ENCODE measurements at places on chromosomes 6 and 20.

DNA sequence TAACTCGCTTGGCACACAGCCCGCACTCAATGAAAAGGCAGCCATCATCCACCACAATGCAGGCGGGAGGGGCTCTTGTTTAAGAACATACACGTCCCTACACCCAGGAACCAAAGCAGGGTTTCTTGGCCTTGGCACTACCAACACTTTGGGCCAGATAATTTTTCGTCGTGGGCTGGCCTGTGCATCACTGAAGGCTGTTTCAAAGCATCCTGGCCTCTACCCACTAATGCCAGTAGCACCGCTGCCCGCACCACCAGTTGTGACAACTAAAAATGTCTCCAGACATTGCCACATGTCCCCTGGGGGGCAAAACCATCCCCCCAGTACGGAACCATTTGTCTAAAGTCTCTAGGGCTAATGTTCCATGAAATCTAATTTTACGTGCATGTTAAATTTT lies 13.0 kb downstream of the UQCC2 start:
- no peaks in the 10 kb centered on the region for H3K27me3 ChIP-seq
- no peak overlapping the region for H3K27ac ChIP-seq
- peaks cover 20% of the 10 kb centered on the region for H3K4me1 ChIP-seq
- no peak for DNase-seq
- no peak overlapping the region for H3K4me3 ChIP-seq

GRCh38 chr20:17617212-17617867 lies 47.5 kb downstream of the DSTN start:
- no peaks in the 10 kb centered on the region for H3K27me3 ChIP-seq
- no peaks in the 10 kb centered on the region for H3K4me1 ChIP-seq
- no peak overlapping the region for H3K27ac ChIP-seq

- no peaks in the 10 kb centered on the region for H3K4me1 ChIP-seq
- H3K27ac ChIP-seq: no peak overlapping the region
- H3K4me3 ChIP-seq: peak overlapping the region; percentile 62
- H3K36me3 ChIP-seq: no peaks in the 10 kb centered on the region
Measured at GRCh38 chr6:28658475-28659249, 133.0 kb downstream of the GPX5 start.

GRCh38 chr6:89360415-89360999 lies 8.0 kb upstream of the UBE2J1 start:
- no peaks in the 10 kb centered on the region for H3K36me3 ChIP-seq
- peaks cover 64% of the 10 kb centered on the region for H3K4me1 ChIP-seq
- no peak for DNase-seq
- no peaks in the 10 kb centered on the region for H3K27me3 ChIP-seq

DNA sequence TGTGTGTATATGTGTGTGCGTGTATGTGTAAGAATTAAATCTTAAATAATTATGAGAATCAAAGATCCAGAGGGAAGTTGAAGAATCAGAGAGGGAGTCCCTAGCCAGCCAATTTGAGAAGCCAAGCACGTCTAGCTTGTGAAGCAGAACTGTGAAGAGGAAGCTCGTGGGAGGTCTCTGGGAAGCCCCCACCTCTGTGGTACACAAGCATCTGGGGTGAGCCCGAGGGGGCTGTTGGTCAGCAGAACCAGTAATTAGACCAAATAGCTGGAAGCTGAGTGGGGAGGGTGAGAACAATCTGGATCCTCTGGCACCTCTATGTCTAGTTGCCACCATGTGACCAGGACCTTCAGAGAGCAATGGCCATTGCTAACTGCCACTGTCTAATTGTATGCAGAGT lies 310.0 kb upstream of the PRND start:
- H3K4me3 ChIP-seq: no peak overlapping the region
- DNase-seq: no peak
- no peaks in the 10 kb centered on the region for H3K36me3 ChIP-seq
- H3K27me3 ChIP-seq: no peaks in the 10 kb centered on the region
- H3K27ac ChIP-seq: no peak overlapping the region

GRCh38 chr20:15563836-15564235 lies 1009.4 kb downstream of the KIF16B start:
- no peak for DNase-seq
- no peaks in the 10 kb centered on the region for H3K36me3 ChIP-seq
- H3K27ac ChIP-seq: no peak overlapping the region
- H3K4me3 ChIP-seq: no peak overlapping the region
- H3K27me3 ChIP-seq: no peaks in the 10 kb centered on the region

GRCh38 chr20:62795023-62795761 lies 1.1 kb upstream of the MRGBP start:
- peak overlapping the region; percentile 71 for H3K27ac ChIP-seq
- DNase-seq: no peak
- H3K4me3 ChIP-seq: peak overlapping the region; percentile 76
- H3K36me3 ChIP-seq: peaks cover 5% of the 10 kb centered on the region

- no peak overlapping the region for H3K4me3 ChIP-seq
- no peak overlapping the region for H3K27ac ChIP-seq
- no peak for DNase-seq
Measured at GRCh38 chr6:139308286-139308916, 16.6 kb upstream of the TXLNB start.

- H3K27ac ChIP-seq: no peak overlapping the region
- no peak for DNase-seq
Measured at GRCh38 chr6:8785223-8785622, 349.9 kb upstream of the SLC35B3 start.

DNA sequence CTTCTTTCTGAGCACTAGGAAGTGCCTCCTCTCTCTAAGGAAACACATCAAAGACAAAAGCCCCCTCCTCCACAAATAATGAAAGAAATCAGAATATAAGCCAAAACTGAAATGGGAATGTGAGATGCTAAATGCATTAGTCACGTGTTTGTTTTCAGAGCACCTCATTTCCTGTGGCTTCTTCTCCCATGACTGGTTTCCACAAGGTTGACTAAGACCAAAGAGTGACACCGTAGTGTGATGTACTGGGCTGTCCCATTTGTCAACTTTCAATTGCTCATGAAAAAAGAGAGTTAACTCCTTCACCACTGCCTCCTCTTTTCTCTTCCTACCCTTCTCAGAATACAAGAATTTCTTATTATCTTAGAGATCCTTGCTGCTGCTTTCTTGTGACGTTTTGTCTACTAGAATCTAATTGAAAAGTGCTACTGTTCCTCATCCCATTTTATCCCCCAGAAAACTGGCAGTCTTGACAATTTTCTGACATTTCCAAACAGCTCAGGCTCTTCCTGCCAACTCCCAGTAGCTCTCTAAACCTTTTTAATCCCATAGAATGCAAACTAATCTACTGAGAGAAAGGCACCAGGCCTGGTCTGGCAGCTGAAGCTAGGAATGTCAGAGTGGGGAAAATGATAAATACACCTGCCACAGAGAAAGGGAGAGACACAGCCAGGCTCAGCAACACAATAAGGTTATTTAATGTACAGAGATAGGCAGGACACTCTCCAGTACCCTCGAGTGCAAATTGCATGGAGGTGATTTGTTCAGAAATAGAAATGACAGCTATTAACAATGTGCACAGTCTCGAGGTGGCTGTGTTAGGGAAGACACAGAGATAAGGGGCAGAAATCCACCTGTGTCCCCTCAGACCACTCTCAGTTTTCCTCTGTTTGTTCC lies 671.7 kb upstream of the NRSN1 start:
- no peaks in the 10 kb centered on the region for H3K4me1 ChIP-seq
- no peaks in the 10 kb centered on the region for H3K36me3 ChIP-seq
- H3K27me3 ChIP-seq: no peaks in the 10 kb centered on the region
- no peak overlapping the region for H3K4me3 ChIP-seq
- no peak for DNase-seq

DNA sequence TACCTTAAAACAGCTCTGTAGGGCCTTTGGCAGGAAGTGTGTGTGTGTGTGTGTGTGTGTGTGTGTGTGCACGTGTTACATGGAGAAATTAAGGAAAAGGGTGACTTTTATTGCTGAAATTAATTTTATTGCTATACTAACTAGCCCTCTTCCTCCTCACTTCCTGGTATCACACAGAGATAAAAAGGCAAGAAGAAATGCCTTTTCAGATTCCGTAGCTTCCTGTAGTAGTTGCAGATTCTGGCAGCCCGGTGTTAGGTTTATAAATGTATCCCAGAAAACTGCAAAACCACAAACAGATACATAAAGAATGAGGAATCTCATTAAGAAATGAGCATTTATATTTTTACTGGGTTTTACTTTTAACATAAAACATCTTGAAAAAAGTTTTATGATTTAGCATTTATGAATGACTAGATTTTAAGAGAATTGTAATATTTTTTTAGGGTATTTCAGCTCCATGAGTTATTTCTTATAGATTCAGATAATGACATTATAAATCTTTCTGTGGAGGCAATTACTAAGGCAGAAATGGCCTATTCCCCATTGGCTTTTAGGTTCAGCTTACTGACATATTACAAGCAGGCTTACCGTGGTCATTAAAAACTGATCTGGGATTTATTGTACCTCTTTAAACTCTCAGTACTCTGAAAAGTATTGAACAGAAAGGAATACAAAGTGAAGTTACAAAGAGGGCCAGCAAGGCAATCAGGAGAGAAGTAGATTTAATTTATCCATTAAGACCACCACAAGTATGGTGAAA lies 249.1 kb upstream of the TSHZ2 start:
- no peak overlapping the region for H3K27ac ChIP-seq
- H3K27me3 ChIP-seq: no peaks in the 10 kb centered on the region
- no peaks in the 10 kb centered on the region for H3K36me3 ChIP-seq

DNA sequence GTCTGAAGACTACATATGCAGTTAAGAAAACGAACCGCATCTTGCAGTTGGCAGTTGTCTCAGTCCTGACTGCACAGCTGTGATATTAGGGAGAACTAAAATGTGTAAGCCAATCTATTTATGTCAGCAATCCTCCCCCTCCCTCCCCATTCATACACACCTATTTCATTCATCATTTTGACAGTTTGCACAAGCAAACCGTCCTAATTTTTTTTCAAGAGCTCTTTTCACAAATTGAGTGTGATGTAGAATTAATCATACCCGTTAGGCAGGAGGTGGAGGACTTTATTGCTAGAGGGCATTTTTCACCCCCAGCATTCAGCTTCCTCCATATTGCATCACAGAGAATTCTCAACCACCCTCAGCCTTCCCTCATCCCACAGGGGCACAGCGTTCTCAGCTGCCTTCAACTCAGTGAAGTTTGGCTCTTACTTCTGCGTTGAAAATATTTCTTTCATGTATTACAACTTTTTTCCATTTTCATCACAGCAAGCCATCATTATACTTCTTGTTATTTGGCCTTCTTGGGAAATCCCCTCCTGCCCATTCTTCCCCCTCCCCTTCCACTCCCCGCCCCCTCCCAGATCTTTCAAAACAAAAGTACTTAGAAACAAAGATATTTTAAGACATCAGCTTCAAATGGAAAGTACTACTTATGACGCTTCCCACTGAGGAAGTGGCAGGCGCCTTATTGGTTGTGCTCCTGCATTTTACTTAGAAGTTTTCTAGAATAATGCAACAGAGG lies 37.5 kb downstream of the NOX3 start:
- H3K4me1 ChIP-seq: peaks cover 29% of the 10 kb centered on the region
- peak overlapping the region; percentile 79 for H3K27ac ChIP-seq
- no peaks in the 10 kb centered on the region for H3K36me3 ChIP-seq
- peak overlapping the region; percentile 37 for H3K4me3 ChIP-seq
- peak; percentile 68 for DNase-seq

DNA sequence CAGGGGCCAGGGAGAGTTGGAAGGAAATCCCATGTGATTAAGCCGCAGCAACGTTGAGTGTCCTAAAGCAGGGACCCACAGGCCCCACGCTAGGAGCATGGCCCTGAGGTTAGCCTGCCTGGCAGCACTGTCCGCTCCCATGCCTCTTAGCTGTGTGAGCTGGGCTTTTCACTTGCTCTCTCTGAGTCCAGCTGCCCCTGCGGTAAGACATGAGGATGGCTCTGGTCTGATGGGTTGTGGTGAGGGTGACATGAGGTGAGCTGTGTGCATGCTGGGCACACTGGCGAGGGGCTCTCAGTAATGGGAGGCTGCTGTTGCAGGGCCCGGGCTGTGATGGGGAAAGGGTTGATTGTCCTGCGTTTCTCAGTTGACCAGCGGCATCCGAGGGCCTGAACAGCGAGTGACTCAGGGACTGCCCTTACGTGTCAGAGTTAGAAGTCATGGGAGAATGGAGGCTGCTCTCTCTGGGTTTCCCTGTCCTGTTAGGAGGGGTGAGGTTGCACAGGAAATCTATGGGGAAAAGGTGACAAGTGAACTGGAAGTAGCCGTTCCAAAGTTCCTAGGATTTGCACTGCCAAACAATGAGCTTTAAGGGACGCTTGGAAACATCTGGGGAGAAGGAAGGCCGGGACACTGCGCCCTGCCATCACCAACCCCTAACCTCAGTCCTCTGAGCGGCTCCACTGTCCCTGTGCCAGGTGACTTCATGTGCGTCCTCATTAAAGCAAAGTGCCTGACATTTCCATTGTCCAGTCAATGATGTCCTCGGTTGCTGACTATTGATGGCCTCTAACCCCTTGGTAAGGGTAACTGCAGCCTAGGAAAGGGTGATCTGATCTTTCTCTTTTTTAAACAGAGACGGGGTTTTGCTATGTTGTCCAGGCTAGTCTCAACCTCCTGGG lies 51.3 kb downstream of the ADNP start:
- H3K4me1 ChIP-seq: no peaks in the 10 kb centered on the region
- DNase-seq: no peak
- H3K27me3 ChIP-seq: no peaks in the 10 kb centered on the region
- no peak overlapping the region for H3K27ac ChIP-seq
- H3K36me3 ChIP-seq: peaks cover 9% of the 10 kb centered on the region

DNA sequence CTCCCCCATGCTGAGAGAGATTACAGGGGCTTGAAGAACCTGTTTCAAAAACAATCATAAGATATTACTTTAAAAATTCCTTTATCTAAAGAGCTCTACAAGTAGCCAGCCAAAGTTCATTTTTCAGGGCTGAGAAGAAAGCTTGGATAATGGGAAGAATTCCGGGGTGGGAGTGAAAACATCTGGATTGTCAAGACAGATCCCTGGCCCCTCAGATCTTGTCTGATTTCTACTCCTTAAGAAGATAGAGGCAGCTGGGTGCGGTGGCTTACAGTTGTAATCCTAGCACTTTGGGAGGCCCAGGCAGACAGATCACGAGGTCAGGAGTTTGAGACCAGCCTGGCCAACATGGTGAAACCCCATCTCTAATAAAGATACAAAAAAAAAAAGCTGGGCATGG lies 24.8 kb downstream of the TRMT6 start:
- H3K4me1 ChIP-seq: no peaks in the 10 kb centered on the region
- peaks cover 3% of the 10 kb centered on the region for H3K27me3 ChIP-seq
- no peaks in the 10 kb centered on the region for H3K36me3 ChIP-seq
- DNase-seq: no peak
- no peak overlapping the region for H3K27ac ChIP-seq

GRCh38 chr6:11978169-11978987 lies 33.7 kb upstream of the HIVEP1 start:
- H3K27me3 ChIP-seq: no peaks in the 10 kb centered on the region
- H3K27ac ChIP-seq: peak overlapping the region; percentile 58
- H3K4me3 ChIP-seq: no peak overlapping the region

- H3K27ac ChIP-seq: peak overlapping the region; percentile 53
- DNase-seq: peak; percentile 61
- peaks cover 6% of the 10 kb centered on the region for H3K36me3 ChIP-seq
- H3K27me3 ChIP-seq: no peaks in the 10 kb centered on the region
- H3K4me3 ChIP-seq: peak overlapping the region; percentile 86
Measured at GRCh38 chr6:16130932-16131387, 2.1 kb downstream of the MYLIP start.

GRCh38 chr6:140850438-140850837 lies 1282.3 kb upstream of the GJE1 start:
- no peak overlapping the region for H3K4me3 ChIP-seq
- H3K27ac ChIP-seq: no peak overlapping the region
- no peaks in the 10 kb centered on the region for H3K4me1 ChIP-seq
- no peaks in the 10 kb centered on the region for H3K27me3 ChIP-seq
